ENCODE measurements at places on chromosomes 2 and 18. TPM values are rescaled to one million over a fixed set of nuclear protein-coding genes. Genes with fewer than 3 reads are reported as not detected.

The WNT10A gene
- 1.1 TPM for total RNA-seq

The PLCL1 gene
- 16.5 TPM for total RNA-seq

The TMEM247 gene
- not detected for total RNA-seq

The INPP5D gene
- 26.6 TPM for total RNA-seq

The MAPK4 gene
- 6.9 TPM for total RNA-seq

GRCh38 chr2:189466656-189467055 is 25.4 kb downstream of the WDR75 start:
- DNase-seq: peak; percentile 7
- peaks cover 79% of the 10 kb centered on the region for H3K36me3 ChIP-seq
- H3K27me3 ChIP-seq: no peaks in the 10 kb centered on the region
- no peak overlapping the region for H3K4me3 ChIP-seq
- H3K27ac ChIP-seq: no peak overlapping the region

DNA sequence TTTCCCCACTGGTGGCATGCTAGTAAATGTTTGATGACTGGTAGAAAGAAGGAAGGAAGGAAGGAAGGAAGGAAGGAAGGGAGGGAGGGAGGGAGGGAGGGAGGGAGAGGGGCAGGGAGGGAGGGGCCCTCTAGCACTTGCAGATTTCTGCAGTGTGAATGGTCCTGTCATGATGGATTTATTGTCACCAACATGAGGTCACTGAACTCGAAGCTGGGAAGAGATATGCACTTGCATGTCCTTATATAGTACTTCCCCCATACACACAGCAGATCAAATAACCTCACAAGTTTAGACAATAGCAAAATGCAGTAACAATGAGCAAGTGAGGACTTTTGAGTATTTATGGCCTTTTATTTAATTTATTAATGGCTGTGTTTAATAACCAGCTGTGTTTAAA is 44.5 kb upstream of the CXCR4 start:
- no peak overlapping the region for H3K27ac ChIP-seq
- H3K4me3 ChIP-seq: no peak overlapping the region
- H3K4me1 ChIP-seq: peaks cover 2% of the 10 kb centered on the region
- no peaks in the 10 kb centered on the region for H3K27me3 ChIP-seq
- no peaks in the 10 kb centered on the region for H3K36me3 ChIP-seq

DNA sequence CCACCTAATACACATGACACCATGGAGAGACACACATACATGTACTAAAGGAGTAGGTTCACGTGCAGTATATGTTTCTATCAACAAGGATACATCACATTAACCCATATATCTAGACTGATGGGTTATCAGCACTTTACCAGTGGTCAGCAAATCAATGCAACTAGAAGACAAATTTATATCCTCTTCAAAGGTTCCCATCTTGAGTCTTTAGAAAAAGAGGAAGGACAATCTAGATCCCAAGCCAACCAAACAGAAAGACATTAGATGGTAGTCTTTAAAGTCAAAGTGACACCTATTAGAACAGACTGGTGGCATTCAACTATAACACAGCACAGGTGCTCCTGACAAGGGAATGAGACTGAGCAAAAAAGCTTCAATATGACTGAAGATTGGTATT is 13.8 kb upstream of the SERTAD2 start:
- H3K27ac ChIP-seq: peak overlapping the region; percentile 99
- no peak overlapping the region for H3K4me3 ChIP-seq
- no peak for DNase-seq
- no peaks in the 10 kb centered on the region for H3K27me3 ChIP-seq
- H3K36me3 ChIP-seq: no peaks in the 10 kb centered on the region

GRCh38 chr2:59560769-59561168 is 992.7 kb downstream of the BCL11A start:
- no peak for DNase-seq
- H3K4me3 ChIP-seq: no peak overlapping the region
- no peaks in the 10 kb centered on the region for H3K27me3 ChIP-seq
- H3K36me3 ChIP-seq: no peaks in the 10 kb centered on the region

DNA sequence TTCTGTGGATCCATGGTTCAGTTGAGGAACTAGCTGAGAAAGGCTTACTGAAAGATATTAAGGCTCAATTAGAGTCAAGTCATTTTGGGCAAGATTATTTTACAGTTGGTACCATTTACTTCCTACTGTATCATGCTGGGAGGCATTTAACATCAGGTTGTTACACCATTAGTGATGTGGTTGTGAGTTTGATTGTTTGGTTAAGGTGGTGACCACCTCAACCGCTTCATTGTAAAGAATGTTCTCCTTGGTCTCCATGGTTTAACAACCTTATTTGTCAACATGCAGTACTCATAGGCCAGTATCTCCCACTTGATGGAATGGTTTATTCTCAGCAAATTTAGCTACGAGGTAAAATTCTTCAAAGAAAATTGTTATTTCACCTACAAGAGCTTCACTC is 34.1 kb downstream of the HRH4 start:
- H3K4me3 ChIP-seq: no peak overlapping the region
- H3K27me3 ChIP-seq: no peaks in the 10 kb centered on the region
- H3K27ac ChIP-seq: no peak overlapping the region

DNA sequence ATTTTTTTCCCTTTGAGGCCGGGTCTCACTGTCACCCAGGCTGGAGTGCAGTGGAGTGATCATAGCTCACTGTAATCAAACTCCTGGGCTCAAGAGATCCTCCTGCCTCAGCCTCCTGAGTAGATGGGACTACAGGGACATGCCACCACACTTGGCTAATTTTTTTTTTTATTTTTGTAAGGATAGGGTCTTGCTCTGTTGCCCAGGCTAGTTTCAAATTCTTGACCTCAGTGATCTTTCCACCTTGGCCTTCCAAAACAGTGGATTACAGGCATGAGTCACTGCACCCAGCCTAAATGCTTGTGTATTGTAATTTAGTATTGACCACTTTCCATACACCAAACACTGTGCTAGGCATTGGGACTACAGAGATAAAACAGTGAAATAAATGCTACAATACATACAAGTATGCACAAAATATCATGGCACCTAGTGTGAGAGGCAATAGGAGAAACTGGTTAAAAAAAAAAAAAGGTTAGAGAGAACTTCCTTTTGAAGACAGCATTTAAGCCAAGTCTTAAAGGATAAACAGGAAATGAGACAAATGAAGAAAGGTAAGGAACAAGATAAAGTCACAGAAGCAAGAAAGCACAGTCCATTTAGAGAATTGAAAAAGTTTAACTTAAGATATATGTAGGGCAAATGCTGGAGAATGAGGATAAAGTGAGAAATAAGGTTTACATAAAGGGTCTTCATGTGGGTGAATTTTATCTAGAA is 113.4 kb downstream of the GORASP2 start:
- H3K27me3 ChIP-seq: no peaks in the 10 kb centered on the region
- no peak overlapping the region for H3K4me3 ChIP-seq
- peak overlapping the region; percentile 59 for H3K27ac ChIP-seq
- peaks cover 4% of the 10 kb centered on the region for H3K4me1 ChIP-seq

GRCh38 chr2:63661076-63661475 is 72.3 kb downstream of the MDH1 start:
- H3K27ac ChIP-seq: no peak overlapping the region
- H3K27me3 ChIP-seq: no peaks in the 10 kb centered on the region
- H3K4me3 ChIP-seq: no peak overlapping the region
- no peak for DNase-seq
- no peaks in the 10 kb centered on the region for H3K36me3 ChIP-seq
- no peaks in the 10 kb centered on the region for H3K4me1 ChIP-seq

- H3K4me3 ChIP-seq: no peak overlapping the region
- H3K27me3 ChIP-seq: no peaks in the 10 kb centered on the region
- no peak for DNase-seq
These were observed 171.9 kb upstream of the GATA6 start for GRCh38 chr18:21997207-21998143.

DNA sequence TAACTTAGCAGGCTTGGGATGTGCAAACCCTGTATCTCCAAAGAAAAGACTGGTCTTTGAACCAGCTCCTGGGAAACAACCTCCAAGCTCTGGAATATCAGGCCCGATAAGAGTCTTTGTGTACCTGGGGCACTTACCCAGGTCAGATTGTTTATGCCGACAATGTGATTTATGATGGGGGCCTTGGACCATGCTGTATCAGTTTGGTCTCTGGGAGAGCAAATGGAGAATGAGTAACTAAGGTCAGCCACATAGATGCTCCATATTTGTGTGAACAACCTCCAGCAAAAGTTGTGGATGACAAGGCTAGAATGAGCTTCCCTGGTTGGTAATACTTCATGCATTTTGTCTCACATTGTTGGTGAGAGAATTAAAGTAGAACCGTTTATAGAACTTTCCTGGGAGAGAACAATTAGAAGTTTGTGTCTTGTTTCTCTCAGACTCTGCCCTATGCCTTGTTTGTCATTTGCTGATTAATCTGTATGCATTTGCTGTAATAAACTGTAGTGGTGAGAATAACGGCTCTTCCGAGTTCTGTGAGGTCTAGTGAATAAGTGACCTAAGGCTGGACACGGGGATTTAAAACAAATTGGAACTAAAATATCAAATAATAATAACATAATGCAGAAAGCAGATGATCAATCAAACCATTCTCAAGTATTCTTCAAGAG is 259.1 kb downstream of the XIRP2 start:
- no peaks in the 10 kb centered on the region for H3K4me1 ChIP-seq
- DNase-seq: no peak
- no peak overlapping the region for H3K4me3 ChIP-seq
- H3K36me3 ChIP-seq: no peaks in the 10 kb centered on the region

GRCh38 chr2:218732761-218733158 is 22.1 kb downstream of the TTLL4 start:
- H3K27me3 ChIP-seq: no peaks in the 10 kb centered on the region
- H3K36me3 ChIP-seq: peaks cover 9% of the 10 kb centered on the region
- H3K4me3 ChIP-seq: no peak overlapping the region
- no peak for DNase-seq
- no peak overlapping the region for H3K27ac ChIP-seq

GRCh38 chr2:119940856-119941255 is 72.0 kb upstream of the EPB41L5 start:
- H3K27me3 ChIP-seq: no peaks in the 10 kb centered on the region
- H3K4me1 ChIP-seq: no peaks in the 10 kb centered on the region
- H3K36me3 ChIP-seq: peaks cover 22% of the 10 kb centered on the region
- no peak overlapping the region for H3K4me3 ChIP-seq
- H3K27ac ChIP-seq: no peak overlapping the region
- DNase-seq: no peak

DNA sequence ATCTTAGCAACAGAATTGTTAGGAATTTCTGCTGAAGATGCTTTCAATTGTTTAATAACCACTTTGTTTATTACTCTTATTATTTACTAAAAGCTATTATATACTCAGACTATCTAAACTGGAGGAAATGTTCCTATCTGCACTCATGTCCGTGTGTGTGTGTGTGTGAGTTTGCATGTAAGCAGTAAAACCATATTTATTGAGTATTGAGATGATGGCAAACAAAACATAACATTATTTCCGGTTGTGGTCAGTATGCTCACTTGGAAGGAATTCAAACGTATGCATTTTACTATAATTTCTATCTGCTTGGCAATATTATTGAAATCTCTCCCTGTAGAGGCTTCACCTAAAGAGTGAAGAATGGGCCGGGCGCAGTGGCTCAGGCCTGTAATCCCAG is 43.0 kb upstream of the ZNF804A start:
- H3K4me3 ChIP-seq: no peak overlapping the region
- no peaks in the 10 kb centered on the region for H3K27me3 ChIP-seq
- H3K27ac ChIP-seq: no peak overlapping the region
